ENCODE measurements at places on chromosomes 11 and 22. TPM values are rescaled to one million over a fixed set of nuclear protein-coding genes. Genes with fewer than 3 reads are reported as not detected.
A peak's percentile ranks its signal among the peaks of the same experiment; 100 is the strongest.

- DNase-seq = no peak
Measured at GRCh38 chr11:63608353-63609345, 5.6 kb downstream of the PLAAT3 start.

GRCh38 chr11:17760102-17761029, 25.8 kb downstream of the KCNC1 start:
- peak; percentile 56 for DNase-seq

- no peak for DNase-seq
Measured at GRCh38 chr11:36508743-36509142, 1.3 kb downstream of the TRAF6 start.

GRCh38 chr11:123695231-123695630, 40.8 kb upstream of the SCN3B start:
- DNase-seq = no peak

DNA sequence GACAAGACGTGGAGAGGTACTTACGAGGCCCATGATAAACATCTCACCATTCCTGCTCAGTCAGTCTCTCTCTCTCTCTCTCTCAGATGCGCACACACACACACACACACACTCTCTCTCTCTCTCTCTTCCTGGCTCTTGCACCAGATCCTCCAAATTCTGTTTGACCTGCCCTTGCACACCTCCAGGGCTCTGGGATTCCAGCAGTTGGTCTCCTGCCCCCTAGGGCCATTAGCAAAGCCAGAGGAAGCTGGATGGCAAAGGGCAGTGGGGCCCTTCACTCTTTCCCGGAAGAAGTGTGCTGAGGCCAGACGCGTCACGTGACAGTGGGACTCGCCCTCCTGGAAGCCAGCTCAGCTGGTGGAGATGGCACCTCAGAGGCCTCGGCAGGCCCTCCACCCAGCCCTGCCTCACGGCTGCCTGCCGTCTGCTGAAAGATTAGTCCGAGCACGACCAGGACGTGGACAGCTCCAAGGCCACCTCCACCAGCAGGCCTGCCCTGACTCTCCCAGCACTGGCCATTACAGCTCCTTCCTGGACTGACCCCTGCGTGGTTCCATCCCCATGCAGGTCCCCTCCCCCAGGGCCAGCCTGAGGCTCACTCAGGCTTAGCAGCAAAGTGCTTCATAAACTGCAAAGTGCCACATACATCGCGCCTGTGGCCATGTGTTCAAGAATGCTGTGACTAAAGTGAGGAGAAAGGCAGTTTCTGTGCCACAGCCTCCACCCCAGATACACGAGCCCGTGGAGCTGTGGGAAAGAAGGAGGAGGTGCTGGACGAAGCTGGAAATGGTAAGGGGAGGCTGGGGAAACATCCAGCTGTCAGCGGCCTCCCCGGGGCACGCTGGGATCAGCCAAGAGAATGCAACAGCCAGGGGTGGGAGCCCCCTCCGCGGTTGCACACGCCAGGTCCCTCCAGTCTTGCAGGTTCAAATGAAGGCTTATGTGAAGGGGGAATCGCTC, 3.7 kb downstream of the PDGFB start:
- DNase-seq = peak; percentile 75

GRCh38 chr11:63866211-63866610, 27.3 kb downstream of the MARK2 start:
- peak; percentile 97 for DNase-seq

- DNase-seq = no peak
Measured at GRCh38 chr22:41819257-41819656, 13.6 kb upstream of the SREBF2 start.

GRCh38 chr11:39968071-39968470, 1491.4 kb downstream of the LRRC4C start:
- DNase-seq = no peak

DNA sequence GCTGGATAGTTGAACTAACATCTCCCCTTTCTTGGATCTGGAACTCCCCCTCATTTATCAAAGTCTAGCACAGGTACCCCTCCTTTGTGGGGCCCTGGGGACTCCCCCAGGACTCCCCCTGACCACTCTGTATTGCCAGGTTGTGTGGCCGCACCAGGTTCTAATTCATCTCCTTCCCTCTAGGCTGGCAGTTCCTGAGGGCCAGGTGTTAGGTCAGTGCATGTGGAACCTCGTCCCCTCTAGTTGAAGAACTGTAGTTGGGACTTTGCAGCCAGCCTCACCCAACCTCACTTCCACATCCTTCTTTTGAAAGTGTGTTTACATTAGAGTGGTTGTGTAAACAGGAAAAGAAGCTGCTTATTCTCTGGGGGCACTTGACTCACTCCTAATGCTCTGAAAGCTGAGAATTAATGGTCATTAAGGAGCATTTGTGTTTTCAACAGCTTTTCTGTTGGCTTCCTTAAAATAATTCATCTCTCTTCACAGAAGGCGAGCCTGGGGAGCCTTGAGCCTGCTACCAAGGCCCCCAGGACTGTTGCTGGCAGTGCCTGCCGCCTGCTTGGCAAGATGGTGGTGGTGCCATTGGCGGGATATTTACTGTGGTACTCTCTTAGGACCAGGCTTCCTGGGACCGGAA, 11.8 kb downstream of the UPB1 start:
- no peak for DNase-seq

GRCh38 chr11:18523084-18523483, 3.7 kb downstream of the TSG101 start:
- DNase-seq = no peak

The WNT11 gene
- total RNA-seq = not detected

The OR4D5 gene
- not detected for total RNA-seq

The ART5 gene
- total RNA-seq = not detected

The OR52H1 gene
- not detected for total RNA-seq

The TNNT3 gene
- total RNA-seq = 3.3 TPM

Measured in activated naive CD4-positive, alpha-beta T cell treated with anti-CD3 and anti-CD28 coated beads for 36 hours (primary cell).